ENCODE measurements at places on chromosomes 2 and 18.

GRCh38 chr2:98564541-98565132 lies 43.7 kb downstream of the COA5 start:
- no peak for DNase-seq

DNA sequence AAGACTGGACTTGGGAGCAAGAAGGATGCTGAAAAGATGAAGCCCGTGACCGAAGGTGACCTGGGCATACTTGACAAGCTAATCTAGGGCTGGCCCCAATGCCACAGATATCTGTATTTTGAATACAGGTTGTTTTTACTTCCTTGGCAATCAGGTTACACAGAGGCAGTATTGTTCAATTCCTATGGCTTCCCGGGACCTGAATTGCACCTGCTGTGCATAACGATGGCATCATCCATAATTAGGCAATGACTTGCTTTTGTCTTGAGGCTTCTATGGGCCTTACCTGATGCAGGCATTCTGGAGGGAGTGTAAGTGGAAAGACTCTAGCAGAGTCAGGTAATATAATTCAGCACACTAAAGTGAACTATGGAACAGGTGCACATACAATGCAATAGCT lies 60.6 kb upstream of the CUL3 start:
- no peak for DNase-seq

- no peak for DNase-seq
Observed at GRCh38 chr2:64716569-64716968, 62.9 kb upstream of the SERTAD2 start.

GRCh38 chr2:191177751-191178736 lies 27.2 kb upstream of the STAT4 start:
- DNase-seq: no peak

DNA sequence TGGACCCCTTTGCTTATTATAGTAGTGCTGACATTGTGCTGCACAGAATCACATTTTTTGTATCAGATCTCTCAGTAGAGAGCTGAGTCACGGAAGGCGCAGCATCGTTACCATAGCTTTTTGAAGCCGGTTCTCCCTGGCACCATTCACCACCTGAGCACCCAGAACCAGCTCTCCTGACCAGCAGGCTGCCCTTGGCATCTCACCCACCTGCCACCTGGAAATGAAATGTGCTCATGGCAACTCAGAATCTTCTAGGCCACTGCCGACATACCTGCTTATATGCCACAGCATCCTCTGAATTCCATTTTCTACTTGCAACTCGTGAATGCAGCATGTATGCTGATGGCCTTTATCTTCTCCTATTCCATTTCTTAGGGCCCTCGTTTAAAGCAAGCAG lies 62.7 kb downstream of the COA5 start:
- DNase-seq: no peak

- no peak for DNase-seq
Observed at GRCh38 chr2:70833246-70833645, 2.4 kb downstream of the CD207 start.

GRCh38 chr2:208820014-208820688 lies 413.6 kb downstream of the PTH2R start:
- no peak for DNase-seq

- DNase-seq: no peak
Observed at GRCh38 chr18:40088130-40088529, 1866.9 kb upstream of the PIK3C3 start.

DNA sequence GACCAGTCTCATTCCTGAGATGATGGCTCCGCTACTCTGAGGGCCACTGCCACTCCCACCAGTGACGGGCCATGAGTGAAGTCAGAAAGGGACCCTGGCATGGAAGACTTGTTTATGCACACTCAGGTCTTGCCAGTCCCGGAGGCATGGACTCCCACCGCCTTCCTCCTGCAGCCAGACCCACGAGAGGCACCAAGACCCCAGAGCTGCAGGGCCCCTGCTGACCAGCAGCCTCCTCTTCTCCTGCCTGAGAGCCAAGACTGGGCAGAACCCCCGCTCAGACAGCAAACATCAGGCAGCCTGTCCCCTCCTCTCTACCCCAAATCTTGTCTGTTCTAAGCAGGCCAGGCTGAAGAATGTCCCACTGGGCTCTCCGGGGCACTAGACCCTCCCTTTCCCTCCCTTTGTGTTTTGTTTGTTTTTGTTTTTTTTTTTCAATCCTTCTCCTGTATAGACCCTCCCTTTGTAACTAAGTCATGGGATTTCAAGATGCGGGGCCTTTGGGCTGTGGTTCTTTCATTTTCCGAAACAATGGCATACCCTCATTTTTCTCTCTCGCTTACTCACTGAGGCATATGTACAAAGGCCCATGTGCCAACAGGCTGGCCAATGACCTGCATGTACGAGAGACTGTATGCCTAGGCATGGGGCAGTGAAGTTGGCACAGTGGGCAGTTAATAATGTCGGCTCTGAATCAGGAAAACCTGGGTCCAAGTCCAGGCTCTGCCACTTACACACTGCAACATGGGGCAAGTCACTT lies 24.3 kb upstream of the MAPRE3 start:
- DNase-seq: no peak

GRCh38 chr18:35697869-35698268 lies 116.3 kb downstream of the GALNT1 start:
- DNase-seq: no peak

- DNase-seq: peak; percentile 44
Observed at GRCh38 chr2:126886211-126886915, 12.3 kb upstream of the TEX51 start.

DNA sequence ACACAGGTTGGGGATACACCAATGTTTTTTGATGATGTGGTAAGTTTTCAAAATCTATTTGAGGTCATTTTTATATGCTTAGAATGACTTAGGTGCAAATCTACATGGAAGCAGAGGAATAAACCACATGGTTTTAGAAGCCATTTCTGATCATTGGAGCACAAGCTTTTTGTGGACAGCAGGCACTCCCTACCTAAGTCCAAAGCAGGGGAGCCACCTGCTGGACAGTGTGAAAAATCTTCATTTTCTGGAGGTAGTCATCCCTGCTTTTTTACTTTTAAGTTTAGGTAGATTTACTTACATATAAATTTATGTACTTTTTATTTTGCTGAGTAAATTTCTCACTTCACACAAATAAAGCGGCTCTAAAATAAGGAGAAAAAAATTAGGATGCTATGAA lies 323.2 kb downstream of the PLCL1 start:
- peak; percentile 6 for DNase-seq

DNA sequence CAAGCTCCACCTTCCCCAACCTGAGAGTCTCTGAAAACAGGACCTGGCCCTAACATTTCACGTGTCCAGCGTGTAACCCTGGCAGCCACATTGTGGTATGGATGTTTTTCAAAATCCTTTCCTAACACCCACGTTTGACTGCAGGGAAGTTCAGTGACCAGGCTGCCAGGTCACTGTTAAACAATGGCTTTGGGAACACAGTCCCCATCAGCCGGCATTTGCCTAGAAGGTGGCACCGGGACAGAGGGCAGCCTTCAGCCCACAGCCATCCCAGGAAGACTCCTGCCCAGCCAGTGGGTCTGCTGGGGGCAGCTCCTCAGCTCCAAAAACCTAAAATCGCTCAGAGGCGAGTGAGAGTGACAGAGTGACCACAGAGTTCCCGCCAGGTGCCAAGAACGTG lies 140.2 kb downstream of the SH3BP4 start:
- DNase-seq: no peak

DNA sequence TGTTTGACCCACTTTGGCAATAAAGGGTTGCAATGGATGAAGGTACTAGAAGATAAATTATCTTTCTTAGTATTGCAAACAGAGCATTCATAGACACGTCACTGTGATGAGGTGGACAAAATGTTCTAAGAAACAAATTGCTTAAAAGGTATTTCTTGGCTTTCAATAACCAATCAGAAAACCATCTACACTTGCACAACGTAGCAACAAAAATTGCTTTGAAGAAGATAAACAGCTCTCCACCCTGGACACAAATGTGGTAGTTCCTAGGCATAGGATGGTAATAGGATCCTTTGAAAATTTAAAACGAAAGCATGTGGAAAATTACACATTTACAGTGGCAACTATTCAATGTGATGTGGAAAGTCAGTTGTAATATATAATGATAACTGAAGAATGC lies 439.9 kb upstream of the ETAA1 start:
- no peak for DNase-seq

GRCh38 chr18:36381075-36381474 lies 83.6 kb downstream of the FHOD3 start:
- no peak for DNase-seq

DNA sequence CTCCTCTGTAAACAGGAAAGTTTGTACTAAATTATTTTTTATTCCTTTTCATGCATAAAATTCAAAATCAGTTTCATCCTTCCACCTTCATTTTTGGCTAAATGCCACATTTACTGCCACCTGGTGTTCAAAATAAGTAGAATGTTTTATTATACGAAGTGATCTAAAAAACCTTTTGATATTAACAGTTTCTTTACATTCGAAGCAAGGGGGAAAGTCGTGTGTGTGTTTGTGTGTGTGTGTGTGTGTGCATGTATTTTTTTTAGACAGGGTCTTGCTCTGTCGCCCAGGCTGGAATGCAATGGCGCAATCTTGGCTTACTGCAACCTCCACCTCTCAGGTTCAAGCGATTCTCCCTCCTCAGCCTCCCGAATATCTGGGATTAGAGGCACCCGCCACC lies 9.0 kb upstream of the SCN9A start:
- no peak for DNase-seq

- no peak for DNase-seq
Observed at GRCh38 chr2:97708048-97708380, 5.4 kb upstream of the ZAP70 start.

DNA sequence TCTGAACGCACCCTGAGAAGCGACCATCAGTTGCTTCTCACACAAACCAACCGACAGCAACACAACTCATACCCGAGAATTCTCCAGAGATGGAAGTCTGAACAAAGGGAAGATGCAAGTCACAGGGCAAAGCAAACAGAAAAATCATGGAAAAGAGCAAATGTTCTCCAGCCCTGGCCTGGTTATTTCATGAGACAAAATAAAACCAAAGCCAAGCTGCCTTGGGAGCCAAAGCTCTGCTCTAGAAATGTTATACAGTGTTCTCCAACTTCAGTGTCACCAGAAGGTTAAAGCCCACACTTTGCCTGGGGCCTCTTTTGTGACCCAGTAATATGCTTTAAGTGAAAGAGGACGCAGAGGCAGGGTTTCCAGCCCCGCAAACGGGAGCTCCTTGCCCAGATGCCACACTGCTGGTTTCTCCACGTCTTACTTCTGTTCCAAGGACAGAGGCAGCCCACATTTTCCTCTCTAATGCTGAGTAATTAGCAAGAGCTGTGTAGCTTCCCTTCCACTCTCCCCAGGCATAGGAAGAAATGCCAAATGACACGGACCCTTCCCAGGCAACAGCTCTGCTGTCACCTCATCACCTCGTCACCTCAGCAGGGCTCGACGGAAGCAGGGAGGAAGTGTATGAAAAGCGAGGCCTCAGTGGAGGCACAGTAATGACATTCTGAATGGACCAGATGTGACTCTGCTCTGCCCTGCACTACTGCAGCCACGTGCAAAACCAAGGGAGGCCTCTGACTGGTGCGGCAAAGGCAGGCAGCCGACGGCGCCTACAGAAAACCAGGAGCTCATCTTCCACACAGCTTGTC lies 64.7 kb downstream of the FBXO15 start:
- no peak for DNase-seq

- DNase-seq: no peak
Observed at GRCh38 chr2:68825866-68826265, 45.3 kb downstream of the BMP10 start.

- DNase-seq: no peak
Observed at GRCh38 chr2:102268510-102269199, 42.7 kb upstream of the IL1RL1 start.

DNA sequence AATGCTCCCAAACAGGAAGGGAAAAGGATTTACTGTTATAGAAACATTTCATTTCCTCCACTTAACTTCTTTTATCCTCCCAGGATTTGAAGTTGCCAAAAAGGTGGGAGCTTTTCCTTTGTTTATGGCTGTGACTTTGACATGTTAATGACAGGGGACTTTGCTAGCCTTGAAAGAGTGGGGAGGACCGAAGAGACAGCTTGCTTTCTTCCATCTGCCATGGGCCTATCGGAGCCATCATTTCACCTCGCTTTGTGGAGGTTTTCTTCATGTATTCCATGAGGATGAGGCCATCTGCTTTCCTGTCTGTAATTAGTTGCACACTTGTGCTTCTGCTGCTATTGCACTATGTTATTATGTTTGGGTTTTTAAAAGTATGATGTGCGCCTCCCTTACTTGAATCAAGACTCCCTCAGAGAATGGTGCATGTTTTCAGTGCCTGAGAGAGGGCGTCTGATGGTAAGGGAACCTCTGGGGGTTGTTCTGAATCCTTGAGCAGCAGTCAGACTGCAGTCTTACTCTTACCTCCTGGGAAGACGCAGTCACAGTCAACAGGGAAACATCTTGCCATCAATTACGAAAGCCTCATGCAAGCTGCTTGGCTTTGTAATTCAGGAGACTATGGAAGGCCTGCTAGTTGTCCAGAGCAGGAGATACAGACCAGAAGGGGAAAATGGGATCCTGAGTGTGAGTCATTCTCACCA lies 173.3 kb upstream of the MGAT5 start:
- no peak for DNase-seq

GRCh38 chr18:43501099-43501498 lies 223.8 kb upstream of the SYT4 start:
- no peak for DNase-seq

Data from H54 (cell line).